Fibroblast of skin of left quadriceps (primary cell): ENCODE measurements at places on chromosomes 7 and 10.

DNA sequence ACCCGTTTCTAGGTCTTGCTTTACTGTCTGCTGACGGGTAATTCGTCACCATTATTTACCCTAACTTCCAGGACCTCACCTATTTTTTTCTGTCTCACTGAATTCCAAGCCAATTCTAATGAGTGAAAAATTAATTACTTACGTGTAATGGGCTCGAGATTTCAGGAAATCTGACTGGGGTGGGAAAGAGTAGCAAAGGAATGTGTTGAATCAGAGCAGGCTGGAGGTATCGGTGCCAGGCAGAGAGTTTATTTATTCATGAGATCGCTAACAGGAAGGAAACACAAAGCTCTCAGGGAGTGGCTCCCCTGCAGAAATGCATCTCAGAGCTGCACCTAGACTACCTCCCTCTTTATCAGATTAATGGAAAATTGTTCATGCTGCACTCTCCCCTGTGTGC lies 4.0 kb upstream of the DIP2C start:
- no peak for DNase-seq

DNA sequence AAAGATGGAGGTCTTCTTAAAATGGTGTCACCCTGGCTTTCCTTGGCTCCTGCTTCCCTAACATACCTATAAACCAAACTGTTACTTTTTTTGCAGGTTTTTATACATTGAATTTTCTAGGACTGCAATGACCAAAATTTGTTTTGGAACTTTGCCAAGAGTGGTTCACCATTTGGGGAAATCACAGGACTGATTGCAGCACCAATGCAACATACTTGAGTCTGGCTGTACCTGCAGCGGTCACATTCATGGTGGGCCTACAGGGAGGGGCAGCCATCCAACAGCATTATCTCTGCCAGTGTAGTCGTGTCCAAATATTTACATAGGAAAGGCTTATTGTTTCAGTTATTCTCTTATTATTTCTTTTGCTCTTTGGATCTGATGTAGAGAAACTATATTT lies 69.0 kb downstream of the HACD1 start:
- DNase-seq = no peak

DNA sequence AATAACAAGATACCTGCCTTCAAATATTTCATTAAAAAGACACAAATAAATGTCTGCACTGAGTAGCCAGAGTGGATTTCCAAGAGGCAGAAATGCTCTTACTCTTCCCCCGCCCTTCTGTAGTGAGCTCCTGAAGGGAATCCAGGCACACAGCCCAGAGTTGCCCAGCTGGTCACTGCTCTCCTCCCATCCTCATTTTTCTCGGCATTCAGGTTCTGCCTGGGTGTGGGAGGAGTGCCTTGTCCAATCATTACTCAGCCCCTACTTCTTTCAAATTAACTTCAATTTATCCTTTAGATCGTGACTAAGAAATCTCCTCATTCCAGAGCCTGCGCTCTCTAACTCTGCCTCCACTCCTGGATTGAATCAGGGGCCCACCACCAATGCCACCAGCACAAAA lies 12.2 kb downstream of the CCDC6 start:
- DNase-seq = no peak

DNA sequence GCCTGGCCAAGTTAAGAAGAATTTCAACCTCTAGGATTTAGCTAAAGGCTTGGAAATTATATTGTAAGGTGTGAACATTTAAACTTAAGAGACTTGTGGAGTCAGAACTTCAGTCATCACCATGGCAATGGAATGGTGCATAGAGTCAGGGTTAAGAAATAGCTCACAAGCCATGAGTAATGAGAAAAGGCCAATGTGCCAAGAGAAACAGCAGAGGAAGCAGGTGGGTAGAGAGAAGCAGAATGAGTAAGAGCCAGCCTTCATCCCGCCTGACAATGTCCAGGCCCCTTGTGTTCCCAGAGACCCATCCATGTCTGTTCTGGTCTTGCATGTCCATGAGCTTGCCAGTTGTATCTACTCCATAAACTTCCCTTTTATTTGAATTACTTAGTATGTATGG lies 62.6 kb upstream of the TBX20 start:
- no peak for DNase-seq

- peak; percentile 97 for DNase-seq
Observed at GRCh38 chr10:51879238-51879637, 179.8 kb upstream of the CSTF2T start.

- no peak for DNase-seq
Observed at GRCh38 chr7:81533426-81533825, 236.4 kb downstream of the HGF start.
